ENCODE measurements at places on chromosomes 12 and 14.

- no peak for DNase-seq
Observed at GRCh38 chr14:72653026-72653425, 240.9 kb downstream of the DPF3 start.

DNA sequence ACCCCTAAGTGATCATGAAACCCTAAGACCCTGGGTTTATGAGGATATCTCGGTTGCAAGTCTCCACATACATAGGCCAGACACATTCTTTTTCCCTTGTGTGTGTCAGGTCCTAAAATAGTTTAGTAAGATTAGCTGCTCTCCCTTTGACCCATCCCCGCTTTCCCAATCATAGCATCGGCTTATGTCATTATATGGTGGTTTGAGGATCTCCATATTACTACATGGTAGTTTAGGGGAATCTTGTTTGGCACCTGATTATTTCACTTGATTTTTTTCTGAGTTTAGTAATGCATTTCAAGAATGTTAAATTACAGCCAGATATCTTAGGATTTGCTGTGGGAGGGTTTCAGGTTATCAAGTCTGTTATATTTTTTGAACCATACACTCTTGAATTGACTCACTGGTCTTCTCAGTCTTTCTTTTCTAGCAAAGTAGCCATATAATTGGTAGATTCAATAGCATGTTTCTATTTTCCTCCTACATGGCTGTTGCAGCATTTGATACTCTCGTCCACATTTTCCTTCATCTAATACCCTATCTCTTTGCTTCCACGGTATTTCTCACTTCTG is 68.3 kb upstream of the TRHDE start:
- no peak for DNase-seq

DNA sequence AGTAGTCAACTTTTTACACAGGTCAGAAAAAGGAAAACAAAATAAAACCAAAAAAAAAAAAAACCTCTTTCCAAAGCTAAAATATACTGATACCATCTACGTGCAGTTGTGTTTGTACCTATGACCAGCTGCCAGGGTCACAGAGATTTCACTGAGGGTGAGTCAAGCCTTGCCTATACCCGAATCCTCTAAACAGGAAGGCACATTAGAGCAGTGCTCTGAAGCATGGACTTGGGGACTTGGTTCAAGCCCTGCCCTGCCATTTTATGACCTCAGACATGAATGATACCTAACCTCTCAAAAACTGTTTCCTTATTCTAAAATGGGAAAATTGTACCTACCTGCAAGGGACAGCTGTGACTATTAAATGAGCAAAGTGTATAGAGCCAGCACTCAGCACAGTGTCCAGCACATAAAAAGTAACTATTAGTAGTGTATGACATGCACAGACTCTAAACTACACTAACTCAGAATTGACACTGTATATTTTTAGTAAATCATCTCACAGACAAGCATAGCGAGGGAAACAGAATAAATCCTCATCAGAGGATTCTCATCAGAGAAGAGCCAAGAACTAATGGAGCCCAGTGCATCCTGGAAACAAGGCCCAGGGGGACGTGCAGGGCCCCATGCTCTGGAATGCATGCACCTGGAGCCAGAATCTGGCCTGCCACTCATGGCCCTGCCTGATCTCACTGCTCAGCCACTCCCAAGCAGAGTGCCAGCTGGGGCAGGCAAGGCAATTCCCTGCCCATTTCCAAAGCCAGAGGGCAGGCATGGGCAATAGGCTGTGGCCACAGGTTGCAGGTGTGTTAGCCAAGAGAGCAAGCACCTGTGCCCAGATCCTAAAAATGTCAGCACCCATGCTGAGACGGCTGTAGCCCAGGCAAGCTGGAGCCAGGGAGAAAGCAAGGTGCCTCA is 57.0 kb downstream of the NT5DC3 start:
- DNase-seq = no peak

DNA sequence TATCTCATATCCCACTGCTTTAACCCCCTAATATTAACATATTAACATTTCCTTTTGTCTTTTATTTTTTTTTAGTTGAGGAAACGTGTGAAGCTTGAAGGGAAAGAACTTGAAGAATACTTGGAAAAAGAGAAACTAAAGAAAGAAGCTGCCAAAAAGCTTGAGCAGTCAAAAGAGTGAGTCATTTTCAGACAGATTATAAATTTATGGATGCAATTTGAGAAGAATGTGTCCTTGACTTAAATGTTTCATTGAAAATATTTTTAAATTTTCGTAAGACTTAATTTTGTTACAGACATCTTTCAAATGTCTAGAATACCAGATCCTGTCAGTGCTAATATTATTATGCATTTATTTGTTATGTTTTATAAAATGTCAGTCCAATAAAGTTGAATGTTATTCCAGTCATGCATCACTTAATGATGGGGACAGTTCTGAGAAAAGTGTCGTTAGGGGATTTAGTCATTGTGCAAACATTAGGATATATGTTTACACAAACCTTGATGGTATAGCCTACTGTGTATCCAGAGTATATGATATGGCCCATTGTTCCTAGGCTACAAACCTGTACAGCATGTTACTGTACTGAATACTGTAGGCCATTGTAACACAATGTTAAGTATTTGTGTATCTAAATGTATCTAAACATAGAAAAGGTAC is 32.6 kb downstream of the CPSF2 start:
- no peak for DNase-seq

DNA sequence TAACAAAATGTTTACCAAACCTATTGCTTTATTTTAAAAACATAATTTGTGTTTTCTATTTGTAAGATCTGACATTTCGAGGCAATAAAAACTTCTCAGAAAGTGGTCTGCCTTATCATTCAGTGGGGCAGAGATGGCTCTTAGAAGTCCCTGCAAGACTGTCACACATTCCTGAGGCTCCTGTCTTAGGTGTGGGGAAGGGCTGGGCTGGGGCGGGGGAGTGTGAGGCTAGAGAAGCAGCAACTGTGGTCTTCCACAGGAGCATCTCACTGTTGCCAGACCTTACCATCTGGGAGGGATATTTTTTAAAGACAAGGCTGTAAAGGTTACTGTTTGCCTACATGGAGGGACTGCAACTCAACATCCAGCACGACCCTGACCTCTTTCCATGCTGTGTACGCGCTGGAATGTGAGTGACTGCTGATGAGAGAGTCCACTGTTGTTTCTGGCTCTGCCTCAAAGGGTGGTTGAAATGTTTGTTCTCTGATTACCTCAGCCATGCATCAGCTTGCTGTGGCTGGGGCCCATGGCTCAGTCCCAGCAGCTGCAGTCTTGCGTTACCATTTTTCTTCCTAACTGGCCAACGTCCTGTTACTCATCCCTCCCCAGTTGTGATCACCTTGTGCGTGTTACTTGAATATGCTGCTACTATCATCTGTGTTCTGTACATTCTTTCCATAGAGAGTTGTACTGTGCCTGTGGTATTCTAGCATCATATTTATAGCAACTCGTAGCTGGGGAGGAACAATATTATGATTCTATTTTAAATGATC is 12.4 kb downstream of the ERG28 start:
- DNase-seq = no peak

- no peak for DNase-seq
Observed at GRCh38 chr14:88325883-88326282, 2.8 kb upstream of the KCNK10 start.

GRCh38 chr14:24952851-24953666 is 96.9 kb downstream of the STXBP6 start:
- no peak for DNase-seq

GRCh38 chr14:90671382-90672234 is 144.6 kb downstream of the TTC7B start:
- DNase-seq = no peak

DNA sequence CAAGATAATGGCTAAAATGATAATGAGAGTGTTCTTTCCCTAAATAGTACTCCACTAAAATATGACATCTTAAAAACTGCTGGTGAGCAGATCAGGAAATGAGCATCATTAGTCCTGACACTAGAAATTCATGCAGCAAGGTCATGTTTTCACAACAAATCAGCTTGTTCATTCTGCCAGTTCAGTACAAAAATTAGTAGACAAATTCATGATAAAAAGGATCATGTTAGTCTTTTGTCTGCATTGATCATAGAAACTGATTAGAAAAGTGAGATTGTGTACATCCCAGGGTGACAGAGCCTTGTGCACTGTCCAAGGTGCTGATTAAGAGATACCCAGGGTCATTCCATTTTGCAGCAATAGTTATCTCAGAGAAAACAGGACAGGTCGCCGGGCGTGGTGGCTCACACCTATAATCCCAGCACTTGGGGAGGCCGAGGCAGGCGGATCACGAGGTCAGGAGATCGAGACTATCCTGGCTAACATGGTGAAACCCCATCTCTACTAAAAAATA is 163.6 kb downstream of the RIMBP2 start:
- DNase-seq = no peak

- DNase-seq = no peak
Observed at GRCh38 chr14:82710267-82710841, 1176.7 kb upstream of the SEL1L start.

DNA sequence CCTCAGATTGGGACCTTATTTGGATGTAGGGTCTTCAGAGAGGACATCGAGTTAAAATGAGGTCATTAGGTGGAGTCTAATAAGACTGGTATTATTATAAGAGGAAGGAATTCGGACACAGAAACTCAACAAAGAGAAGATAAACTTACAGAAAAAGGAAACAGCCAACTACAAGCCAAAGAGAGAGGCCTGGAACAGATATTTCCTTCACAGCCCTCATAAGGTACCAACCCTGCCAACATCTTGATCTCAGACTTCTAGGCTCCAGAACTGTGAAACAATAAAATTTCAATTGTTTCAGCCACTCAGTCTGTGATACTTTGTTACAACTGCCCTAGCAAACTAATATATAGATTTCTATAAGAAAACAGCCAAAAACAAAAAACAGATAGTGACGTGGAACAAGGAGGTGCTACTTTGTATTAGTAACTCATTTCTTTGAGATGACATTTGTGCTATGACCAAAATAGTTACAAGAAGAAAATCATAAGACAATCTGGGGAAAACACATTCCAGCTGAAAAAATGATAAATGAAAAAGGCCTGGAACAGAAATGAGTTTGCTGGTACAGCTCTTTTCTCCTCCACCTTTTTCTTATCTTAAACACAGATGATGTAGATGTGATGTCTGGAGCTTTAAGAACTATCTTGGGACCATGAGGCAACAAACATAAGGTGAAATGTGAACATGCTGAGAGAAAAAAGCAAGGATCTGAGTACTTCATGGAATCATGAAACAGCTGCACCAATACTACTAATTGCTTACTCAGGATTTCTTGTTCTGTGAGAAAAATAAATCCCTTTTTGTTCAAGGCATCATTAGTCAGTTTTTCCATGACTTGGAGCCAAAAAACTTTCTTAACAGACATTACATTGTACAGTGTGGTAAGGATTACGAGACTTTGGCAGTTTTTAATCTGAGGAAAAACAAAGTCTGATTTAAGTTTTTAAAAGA is 243.2 kb downstream of the ANO6 start:
- DNase-seq = no peak

DNA sequence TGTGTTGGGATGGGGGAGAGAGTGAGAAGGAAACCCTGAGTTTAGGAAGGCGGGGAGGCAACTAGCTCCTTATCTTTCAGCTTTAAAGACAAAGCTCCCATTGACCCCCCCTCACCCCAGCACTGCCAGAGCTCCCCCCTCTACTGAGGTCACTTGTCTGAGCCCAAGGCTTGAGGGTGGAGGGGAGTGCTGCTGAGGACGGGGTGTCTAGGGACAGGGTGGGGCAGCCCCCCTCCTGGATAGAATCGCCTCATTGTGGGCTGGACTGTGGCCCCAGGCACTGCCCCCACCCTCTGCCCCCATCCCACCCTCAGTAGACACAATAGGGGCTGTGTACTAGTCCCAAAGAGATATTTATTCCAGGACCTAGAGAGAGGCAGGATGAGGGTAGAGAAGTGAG is 3.0 kb downstream of the ERBB3 start:
- DNase-seq = no peak

DNA sequence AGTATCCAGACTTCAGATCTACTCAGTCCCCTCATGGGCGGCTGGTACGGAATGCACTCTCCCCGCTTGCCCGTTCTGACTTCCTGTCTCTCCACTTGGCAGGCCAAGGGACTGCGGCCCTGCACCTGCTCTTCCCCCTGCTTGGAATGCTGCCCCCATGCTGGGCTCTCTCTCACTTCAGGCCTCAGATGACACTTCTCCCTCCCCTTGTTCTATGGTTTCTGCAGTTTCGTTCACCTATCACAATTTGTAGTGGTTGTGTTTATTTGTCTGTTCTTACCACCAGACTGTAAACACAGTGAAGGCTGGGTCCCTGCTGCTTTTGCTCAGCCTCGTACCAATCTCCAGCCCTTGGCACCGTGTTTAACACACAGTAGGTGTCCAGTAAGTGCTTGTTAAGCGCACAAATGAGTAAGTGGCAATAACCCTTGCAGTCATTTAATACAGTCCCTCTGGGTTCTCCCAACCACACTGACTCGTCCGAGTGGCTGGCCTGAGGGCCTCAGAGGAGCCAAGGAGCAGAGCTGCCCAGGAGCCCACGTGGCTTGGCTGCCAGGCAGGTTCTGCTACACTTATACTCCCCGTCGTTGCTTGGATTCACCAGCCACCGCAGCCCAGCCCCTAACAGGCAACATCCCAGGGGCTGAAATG is 11.8 kb downstream of the SLC6A12 start:
- DNase-seq = no peak

DNA sequence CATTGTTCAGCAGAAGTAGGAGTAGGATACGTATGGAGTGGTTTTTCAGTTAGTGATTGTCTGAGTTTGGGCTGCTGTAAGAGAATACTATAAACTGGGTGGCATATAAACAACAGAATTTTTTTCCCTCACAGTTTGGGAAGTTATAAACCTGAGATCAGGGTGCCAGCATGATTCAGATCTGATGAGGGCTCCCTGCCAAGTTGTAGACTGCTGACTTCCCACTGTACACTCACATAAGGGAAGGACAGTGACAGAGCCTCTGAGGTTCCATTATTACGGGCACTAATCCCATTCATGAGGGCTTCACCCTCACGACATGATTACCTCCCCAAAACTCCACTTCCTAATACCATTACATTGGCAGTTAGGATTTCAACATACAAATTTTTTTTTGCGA is 50.7 kb downstream of the ACSM4 start:
- no peak for DNase-seq

DNA sequence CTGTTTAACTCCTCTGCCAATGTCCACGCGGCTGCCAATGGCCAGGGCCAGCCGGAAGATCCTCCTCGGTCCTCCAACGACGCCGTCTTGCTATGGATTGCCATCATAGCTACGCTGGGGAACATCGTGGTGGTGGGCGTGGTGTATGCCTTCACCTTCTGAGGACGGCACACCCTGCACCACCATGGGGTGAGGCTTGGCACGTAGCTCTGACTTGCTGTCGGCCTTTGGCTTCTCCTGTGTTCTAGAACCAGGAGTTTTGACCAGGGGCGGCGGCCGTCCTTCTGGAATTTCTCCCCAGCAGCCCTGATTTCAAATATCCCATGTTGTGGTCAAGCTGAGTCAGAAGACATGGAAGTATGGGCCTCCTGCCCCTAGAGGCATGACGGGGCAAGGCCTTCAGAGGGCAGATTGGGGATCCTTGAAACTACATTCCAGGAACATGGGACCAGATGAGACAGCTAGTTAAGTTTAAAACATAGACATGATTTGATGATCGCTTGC is 47.5 kb downstream of the C14orf132 start:
- no peak for DNase-seq

- DNase-seq = no peak
Observed at GRCh38 chr14:64659366-64659765, 44.9 kb upstream of the PLEKHG3 start.

GRCh38 chr12:115049614-115050013 is 365.6 kb upstream of the TBX3 start:
- no peak for DNase-seq

Measured in NCI-H1436 treated with DMSO at 0.1 percent for 48 hours (cell line).